SJCRH30 (cell line): ENCODE measurements at places on chromosomes 3 and 15.

DNA sequence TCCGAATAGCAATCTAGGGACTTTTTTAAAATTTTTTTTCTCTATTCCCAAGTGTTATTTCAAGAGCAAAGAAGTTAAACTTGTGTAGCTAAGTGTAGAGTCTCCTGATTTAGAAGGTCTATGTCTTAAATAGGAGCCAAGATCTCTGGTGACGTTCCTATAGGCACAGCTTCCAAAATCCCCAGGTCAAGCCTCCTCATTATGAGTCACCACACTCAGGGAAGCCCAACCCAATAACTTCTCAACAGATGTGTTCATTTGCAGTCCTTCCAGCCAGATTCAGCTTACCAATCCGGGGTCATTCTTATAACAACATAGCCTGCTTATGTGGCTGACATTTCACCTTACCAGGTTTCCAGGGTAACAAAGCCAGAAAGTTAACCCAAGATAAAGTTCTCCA, 270.3 kb downstream of the IL5RA start:
- DNase-seq, result no peak

DNA sequence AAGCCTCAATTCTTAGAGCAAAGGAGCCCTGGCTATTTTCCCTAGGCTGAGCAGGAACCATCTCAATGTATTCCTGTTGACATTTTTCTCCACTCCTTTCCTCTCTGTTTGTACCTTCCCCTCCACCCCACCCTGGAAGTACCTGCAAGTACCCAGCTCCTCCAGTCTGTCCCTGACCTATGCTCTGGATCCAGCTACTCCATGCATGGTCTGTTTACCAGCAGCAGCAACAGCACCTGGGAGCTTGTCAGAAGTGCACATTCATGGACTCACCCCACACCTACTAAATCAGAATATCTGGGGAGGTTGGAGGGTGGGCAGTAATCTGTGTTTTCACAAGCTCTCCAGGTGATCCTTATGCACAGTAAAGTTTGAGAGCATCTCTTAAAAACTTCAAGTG, 240.7 kb upstream of the UMPS start:
- DNase-seq, result no peak

- peak; percentile 37 for DNase-seq
Observed at GRCh38 chr3:87260270-87260669, 16.1 kb downstream of the POU1F1 start.

DNA sequence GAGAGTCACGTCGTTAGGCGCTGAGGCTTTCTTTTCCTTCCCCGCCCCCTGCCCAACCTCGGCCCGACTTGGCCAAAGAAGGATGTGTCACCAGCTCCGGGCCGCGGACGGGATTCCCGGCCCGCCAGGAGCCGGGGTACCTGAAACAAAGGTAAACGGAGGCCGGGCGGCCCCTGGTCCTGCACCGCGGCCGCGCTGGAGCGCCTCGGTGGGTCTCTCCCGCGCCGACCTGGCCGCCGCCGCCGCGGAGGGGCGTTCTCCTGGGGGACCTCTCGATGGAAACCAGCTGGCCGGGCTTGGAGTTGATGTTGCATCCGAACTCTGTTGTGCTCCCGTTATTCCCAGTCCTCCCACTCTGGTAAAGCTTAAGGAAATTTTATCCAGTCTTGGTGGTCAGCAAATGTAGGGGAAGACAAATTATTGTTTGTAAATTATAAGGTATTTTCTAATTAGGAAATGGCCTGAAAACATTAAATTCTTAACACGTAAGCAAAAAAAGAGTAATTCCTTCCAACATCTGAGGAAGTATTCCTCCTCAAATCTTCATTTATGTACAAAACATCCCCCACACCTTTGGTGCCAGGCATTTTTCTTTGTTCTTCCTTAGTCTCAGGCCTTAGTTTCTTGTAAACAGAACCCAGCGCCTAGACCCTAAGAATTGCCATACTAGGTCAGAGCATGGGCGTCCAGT, 888 bp downstream of the PPP2R3A start:
- peak; percentile 54 for DNase-seq

DNA sequence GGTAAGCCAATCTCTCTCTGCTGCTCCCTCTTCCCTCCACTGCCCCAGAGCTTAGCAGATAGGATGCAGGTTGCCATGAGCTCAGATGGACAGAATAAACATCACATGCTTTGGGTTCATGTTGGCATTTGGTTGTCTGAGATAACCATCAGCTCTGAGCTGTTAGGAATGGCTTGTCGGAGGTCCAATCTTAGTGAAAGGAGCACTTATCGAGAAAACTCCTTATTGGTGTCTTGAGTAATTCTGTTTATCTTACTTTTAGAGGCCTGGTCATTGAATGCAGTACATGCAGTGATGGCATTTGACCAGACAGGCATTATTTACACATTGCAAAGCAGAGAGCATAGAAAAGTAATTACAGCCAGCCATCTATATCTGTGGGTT, 99.7 kb downstream of the CEMIP start:
- DNase-seq, result no peak

DNA sequence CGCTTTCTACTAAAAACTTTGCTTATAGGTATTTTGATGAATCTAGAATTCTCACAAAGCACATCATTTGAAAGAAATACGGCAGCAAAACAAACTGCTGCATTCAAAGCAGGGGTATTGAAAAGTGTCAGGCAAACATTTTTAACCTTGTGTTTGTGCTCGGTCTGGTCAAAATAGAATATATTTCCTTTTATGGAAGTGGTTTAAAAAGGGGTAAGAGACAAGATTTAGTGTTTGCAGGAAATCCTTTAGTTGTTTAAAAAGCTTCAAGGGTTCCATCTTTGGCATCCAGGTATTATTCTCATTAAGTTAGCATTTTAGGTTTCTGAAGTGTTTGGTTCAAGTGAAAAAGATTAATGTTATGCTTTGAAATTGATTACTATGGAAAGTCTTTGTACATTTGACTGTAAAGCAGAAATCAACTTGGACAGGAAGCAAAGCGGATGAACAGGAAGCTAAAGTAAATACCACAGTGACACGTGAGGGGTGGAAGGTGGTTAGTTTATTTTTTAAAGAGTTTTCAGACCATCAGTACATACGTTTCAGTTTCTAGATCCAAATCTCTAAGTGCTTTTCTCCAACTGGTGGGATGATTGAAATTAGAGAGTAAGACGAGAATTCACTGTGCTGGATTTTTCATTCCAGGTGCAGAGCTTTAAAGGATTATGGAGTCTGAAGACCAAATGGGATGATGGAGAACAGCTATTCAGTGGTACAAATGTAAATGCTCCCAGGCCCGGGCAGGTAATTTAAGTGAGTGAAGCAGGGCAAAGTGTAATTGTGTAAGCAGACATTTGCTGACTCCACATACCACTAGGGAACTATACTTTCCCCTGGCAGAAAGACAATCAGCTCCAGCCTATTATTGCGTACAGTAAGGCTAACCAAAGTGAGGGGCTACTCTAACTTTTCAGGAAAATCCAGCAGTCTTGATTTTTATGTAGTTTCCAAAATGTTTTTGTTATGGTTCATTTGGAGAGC, 341.8 kb upstream of the TBL1XR1 start:
- no peak for DNase-seq

GRCh38 chr3:190031887-190032752, 88.6 kb downstream of the P3H2 start:
- DNase-seq, result no peak

DNA sequence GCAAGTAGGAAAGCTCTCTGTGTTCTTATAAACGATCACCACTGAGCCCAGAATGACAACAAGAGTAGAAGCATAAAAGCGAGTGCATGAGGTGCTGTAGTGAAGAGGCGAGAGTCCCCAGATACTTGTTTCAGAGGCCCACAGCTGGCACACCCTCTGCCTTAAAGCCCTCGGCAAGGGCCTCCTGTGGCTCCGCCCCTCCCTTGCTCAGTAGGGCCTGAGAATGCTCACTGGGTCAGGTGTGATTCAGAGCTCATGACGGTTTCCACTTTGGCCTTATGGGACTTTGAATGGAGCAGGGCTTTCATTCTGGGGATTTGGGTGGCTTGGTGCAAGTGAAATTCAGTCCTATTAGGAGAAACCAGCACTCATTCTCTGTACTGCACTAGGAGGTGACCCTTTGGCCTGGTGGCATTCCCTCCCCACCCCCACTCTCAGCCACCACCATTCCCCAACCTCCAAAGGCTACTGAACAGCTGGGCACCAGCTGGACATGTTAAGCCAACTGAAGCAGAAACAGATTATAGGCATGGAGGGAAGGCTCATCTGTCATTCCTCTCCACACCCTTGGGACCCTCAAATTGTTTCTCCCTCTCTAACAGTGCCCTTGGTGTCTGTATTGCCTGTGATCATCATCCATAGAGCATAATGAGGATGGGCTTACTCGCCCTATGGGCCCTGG, 109.6 kb upstream of the CTDSPL start:
- DNase-seq, result peak; percentile 72

DNA sequence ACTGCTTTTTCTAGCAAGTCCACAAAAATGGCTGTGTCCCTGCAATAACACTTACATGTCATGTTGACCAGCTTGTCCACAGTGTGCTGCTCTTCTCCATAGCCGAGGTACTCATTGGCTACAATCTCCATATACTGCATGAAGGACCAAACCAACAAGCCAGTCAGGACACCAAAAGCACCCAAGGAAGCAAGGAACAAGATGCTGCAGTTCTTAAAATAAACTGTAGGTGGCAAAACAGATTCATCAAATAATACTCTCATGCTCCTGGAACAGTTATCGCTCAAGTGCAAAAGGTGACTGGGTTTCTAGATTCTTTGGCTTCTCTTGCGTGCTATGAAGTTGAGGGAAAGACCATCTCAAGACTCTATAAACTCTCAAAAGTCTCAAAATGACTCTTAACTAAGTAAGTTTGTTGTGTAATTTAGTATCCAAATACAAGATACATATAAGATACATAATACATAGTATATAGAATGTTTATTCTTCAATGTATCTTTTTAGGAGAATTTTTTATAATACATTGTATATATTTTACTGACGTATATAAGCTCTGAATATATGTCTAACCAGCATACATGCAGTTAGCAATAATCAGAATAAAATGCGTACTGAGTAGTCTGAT, 57.0 kb downstream of the NEK10 start:
- DNase-seq, result no peak
